ENCODE measurements at places on chromosomes 13 and 19.

GRCh38 chr19:5308451-5309437 is 31.9 kb downstream of the PTPRS start:
- DNase-seq, result no peak

DNA sequence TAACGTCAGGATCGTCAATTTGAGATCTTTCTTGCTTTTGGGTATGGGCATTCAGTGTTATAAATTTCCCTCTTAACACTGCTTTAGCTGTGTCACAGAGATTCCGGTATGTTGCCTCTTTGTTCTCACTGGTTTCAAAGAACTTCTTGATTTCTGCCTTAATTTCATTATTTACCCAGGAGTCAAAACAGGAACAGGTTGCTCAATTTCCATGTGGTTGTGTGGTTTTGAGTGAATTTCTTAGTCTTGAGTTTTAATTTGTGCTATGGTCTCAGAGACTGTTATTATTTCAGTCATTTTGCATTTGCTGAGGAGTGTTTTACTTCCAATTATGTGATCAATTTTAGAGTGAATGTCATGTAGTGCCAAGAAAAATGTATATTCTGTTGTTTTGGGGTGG is 153.1 kb downstream of the PCDH17 start:
- DNase-seq, result no peak

GRCh38 chr13:78689011-78689410 is 30.1 kb upstream of the OBI1 start:
- DNase-seq, result no peak

GRCh38 chr13:32248801-32249200 is 66.4 kb downstream of the ZAR1L start:
- no peak for DNase-seq

DNA sequence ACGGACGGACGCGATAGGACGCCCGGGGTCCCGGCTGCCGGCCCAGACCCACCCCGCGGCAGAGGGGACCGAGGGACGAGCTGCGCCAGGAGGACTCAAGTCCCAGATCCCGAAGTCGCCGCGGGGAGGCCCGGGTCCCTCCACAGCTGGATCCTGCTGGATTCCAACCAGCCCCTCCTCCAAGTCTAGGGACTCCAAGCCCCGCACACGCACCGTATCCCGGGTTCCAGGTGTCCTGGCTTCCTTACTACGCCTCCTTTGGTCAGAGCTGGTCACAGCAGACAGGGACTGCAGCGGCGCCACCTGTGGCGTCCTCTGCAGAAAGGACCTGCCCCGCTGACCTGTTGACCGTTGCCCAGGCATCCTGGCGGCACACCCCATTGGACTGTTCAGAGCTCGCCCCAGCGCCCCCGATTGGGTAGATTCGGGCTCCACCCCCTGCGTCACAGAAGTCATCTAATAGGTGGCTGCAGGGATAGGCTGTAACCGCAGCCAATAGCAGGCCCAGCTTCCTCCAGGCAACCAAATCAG is 29.0 kb upstream of the ZNF709 start:
- DNase-seq, result no peak
